ENCODE measurements at places on chromosomes 7 and 10.

DNA sequence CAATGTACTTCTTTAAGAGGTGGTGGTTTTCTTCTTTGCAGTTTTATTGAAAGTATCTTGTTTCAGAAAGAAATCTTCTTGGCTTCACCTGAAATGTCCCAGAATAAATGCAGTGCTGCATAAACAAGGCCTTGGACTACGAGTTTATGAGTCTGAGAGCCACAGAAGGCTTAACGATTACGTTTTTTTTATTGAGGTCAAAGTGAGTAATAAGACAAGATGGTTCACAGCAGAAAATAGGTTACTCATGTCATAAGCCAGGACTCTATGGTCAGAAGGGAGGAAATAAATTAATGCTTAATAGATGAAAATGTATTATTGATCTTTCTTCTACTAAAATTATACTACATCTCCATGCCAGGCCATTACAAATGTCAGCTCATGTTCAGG is 13.7 kb upstream of the NPTX2 start:
- no peak for DNase-seq

DNA sequence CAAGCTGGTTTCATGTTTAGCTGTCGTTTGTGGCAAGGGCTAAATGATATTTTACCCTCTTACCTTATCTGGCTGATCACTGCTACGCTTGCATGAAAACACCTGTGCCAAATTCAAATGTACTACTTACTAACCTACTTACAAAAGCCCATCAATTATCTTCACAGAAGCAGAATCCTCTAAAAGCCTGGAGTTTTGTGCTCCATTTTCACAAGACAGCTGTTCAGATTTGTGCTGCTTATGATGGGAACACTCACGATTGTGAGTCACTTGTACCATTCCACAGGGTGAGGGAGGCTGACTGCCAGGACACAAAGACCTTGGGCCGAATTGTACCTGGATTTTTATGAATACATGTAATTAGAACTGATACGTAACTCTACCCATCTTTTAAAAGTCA is 245.0 kb upstream of the NPY start:
- DNase-seq: no peak

GRCh38 chr7:11710377-11710776 is 121.6 kb downstream of the THSD7A start:
- DNase-seq: no peak

- DNase-seq: no peak
Measured at GRCh38 chr10:14172336-14172950, 158.3 kb downstream of the FRMD4A start.

DNA sequence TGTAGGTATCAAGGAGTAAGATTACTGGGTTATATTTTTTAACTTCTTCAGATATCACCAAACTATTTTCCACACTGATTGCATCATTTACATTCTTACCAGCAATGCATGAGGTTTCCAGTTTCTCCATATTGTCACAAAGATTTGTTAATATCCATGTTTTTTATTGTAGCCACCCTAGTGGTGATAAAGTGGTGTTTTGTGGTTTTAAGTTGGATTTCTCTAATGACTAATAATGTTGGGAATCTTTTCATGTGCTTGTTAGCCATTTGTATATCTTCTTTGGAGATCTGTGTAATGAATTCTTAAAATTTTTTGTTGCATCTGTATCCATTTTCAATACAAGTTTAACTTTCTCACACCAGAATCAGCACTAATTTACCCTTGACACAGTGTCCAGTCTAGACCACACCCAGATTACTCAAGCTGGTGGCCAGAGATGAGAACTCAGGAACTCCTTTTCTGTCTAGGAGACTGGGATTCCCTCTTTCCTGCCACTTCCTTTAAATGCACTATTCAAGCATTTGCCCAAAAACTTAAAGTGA is 67.0 kb upstream of the PLXDC2 start:
- DNase-seq: no peak

- no peak for DNase-seq
Measured at GRCh38 chr7:117008886-117009531, 55.7 kb downstream of the ST7 start.

GRCh38 chr10:373526-374309 is 238.5 kb downstream of the ZMYND11 start:
- DNase-seq: no peak

DNA sequence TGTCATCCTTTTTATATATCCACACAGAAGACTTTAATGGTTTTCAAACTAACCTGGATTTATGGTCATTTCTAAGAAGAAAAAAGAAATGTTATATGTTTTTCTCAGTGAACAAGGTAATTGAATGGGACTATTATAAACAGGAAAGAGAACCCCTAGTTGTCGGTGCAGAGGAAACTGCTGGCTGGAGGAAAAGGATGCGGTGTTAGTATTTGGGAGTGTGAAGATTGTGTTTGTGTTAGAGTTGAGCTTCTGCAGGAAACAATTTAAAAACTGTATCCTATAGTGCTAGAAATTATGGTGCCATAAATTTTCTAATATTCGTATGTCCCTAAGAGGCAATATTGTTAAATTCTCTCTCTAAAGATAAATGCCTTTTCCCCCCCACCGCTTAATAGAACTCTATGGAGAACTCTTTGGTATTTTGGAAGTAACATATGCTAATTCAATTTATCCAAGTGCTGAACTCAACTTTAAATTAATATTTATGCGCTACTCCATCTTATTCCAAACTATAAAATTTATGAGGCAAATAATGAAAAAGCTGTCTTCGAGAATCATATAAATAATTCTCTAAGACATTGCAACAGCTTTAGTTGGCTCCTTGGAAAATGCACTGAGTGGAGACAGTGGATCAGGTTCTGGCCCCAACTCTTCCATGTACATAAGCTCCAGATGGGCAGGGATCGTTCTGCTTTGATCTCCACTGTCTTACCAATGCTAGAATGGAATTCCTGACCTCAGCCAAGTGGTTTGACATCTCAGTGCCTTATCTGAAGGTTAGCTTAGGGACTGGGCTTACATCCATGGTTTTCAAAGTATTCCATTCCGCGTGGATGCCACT is 5.6 kb downstream of the BZW2 start:
- DNase-seq: no peak

DNA sequence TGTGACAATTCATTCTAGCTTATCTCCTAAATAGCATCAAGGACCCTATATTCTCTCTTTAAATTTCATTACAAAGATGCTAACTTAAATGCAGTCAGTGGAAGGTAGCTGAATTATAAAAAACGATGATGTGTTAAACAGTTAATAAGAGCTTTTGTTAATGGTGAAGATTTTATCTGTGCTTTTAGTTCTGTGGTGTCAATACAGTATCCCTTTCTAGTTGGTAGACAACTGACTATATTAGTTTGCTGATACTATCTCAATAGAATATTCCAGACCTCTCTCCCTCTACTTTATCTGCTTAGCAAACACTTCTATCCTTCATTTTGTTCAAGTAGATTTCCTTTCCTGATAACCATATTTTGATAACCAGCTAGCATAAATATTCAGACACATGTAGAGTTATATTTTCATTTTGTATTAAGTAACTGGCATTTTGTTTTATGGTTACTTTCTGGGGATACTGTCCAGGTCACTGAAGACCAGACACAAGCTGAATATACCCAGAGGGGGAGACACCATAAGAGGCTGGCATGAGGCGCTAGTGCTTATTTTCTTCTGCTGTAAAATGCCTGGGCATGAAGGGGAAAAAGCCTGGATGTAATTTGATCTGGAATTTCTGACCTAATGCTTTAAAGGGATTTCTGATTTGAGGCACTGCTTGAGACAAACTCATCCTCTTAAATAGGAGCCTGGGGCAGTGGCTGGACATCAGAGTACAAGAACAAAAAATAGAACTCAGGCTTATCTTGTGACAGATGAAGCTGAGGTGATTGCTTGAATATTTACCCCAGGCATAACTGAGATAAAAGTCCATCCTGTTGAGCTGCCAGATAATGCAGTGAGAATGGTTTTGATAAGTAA is 197.5 kb downstream of the MALRD1 start:
- no peak for DNase-seq

GRCh38 chr7:70696201-70696754 is 435.7 kb upstream of the GALNT17 start:
- DNase-seq: no peak

DNA sequence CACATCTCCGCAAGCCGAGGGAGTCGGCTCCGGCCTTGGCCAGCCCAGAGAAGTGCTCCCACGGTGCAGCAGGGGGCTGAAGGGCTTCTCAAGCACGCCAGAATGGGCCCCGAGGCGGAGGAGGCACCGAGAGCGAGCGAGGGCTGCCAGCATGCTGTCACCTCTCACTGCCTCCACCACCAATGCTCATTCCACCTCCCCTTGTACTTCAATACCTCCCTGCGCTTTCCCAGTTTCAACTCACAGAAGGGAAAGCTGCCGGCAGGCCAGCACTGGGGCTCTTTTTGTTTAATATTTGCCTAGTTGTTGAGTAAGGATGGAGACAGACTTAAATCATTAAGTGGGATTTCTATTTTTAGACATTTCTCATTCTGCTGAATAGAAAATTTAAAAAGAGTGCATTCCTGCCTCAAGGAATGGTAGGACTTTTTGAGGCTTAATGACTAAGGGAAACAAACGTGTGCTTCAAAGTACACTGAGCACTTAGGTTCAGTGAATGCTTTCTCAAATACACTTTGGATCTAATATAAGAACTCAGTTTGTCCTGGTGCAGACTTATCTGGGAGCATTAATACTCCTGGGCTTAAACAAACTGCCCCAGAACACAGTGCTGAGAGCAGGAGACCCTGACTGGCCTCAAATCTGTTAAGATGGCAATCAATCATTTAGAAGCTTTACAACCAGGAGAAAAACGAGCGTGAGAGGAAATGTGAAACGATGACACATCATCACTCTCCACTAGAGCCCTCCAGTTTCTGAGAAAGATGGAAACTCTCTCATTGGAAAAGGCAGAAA is 131.2 kb downstream of the RALA start:
- no peak for DNase-seq

DNA sequence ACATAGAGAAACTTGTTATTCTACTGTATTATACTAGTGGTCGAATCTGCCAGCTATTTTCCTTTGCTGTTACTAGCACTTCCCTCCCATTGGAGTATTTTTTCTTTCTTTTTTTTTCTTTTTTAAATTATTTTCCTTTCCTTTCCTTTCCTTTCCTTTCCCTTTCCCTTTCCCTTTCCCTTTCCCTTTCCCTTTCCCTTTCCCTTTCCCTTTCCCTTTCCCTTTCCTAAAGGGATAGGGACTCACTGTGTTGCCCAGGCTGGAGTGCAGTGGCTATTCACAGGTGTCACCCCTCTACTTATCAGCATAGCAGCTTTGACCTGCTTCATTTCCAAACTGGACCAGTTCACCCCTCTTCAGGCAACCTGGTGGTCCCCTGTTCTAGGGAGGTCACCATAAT is 212.6 kb upstream of the SP4 start:
- no peak for DNase-seq

GRCh38 chr10:110150046-110150445 is 57.4 kb upstream of the MXI1 start:
- no peak for DNase-seq

DNA sequence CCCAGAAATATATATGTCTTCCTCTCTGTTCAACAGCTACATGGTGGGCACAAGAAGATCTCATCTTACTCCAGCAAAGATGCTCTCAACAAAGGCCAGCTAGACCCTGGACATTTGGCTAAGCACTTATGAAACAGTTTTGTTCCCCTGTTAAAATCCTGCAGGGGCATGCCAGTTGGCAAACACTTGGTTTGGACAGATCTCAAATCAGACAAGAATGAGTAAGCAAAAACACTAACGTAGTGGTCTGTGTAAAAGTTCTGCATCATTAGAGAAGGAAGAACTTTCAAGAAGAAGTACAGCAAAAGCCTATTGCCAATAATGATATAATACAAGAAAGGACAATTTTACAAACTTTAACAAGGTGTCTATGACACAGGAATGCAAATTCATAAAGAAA is 125.6 kb downstream of the CALN1 start:
- DNase-seq: no peak

DNA sequence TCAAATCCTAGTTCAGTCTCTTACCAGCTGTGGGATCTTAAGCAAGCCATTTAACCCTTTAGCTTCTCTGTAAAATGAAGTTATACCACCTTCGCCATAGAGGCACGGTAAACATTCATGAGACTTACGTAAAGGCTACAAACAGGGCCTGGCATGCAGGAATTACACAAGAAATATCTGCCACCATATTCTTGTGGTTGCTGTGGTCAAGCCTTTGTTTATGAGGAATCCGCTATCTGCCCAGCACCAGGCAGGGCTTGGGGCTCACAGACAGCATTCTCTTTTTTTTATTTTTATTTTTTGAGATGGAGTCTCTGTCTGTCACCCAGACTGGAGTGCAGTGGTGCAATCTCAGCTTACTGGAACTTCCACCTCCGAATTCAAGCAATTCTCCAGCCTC is 9.9 kb downstream of the AIFM2 start:
- no peak for DNase-seq

- no peak for DNase-seq
Measured at GRCh38 chr7:120743128-120743527, 114.8 kb downstream of the TSPAN12 start.

DNA sequence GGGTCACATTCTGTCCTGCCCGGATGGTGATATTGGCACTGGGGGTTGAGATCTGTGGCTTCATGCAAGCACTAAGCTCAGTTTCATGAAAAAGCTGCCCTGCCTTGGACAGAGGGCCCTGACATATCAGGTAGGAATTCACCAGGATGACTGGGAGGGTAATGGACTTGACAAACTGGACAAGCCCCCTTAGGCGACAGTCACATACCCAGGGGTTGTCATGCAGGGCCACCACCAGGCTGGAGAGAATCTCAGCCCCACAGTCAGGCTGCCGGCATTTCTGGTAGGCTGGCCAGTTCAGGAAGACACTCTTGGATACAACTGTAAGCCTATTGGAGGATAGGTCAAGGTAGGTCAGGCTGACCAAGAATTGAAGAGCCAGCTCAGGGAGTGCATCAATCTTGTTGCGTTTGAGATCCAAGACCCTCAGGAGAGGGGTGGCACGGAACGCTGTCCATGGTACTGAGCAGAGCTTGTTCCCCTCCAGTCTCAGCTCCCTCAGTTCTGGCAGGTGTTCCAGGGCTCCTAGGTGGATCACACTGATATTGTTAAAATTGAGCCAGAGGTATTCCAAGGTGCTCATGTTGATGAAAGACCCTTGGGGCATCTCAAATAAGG is 824 bp downstream of the LRIT2 start:
- no peak for DNase-seq

All from cortex of kidney (tissue), 1 donor.